ENCODE measurements at places on chromosomes 6 and 20. TPM values are rescaled to one million over a fixed set of nuclear protein-coding genes. Genes with fewer than 3 reads are reported as not detected.

DNA sequence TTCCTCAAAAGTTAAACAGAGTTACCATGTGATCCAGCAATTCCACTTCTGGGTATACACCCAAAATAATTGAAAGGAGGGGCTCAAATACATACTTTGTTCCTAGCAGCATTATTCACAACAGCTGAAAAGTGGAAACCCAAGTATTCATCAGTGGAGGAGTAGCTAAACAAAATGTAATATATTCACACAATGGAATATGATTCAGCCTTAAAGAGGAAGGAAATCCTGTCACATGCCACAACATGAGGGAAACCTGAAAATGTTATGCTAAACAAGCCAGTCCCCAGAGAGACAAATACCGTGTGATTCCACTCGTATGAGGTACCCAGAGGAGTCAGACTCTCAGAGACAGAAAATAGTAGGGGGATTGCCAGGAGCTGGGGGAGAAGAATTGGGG, 44.5 kb downstream of the PXDC1 start:
- DNase-seq, result no peak

DNA sequence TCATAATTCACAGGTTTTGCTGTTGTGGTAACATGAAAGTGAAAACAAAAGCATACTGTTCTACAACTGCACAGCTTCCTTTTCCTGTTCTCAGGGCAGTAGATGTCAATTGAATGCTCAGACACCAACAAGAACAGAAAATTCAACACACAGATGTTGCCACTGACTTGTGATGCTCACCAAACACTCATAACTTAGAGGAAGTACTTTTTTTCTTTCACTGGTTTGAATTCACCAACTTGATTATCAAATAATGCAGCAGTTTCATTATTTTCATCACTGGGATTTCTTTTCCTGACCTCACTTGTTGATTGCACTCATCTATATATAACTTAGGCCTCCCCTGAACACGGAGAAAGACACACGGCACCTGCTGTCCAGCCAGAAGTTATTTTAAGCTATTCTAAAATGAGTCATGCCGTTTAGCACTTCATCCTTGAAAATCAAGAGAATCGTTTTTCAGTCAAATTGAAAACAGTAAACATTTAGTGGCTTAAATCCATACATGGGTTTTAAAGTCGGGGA, 949 bp downstream of the TXLNB start:
- peak; percentile 19 for DNase-seq

DNA sequence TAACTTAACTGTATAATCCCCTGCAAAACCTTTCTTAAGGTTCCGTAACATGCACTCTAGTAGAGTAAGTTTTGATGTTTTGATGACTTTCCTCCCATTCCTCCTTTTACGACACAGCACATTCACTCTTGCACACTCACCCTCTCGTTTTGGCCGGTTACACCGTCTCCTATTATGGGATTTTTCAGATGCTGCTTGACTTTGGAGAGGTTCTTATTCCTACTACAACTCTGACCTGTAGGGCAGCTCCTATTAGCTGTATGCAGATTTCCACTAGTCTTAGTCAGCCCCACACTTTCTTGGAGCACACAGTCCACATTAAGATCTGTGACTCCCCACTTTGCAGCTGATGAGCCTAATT, 223.7 kb upstream of the SYNCRIP start:
- DNase-seq, result no peak

- DNase-seq, result no peak
Observed at GRCh38 chr6:111800821-111801220, 72.4 kb downstream of the FYN start.

GRCh38 chr6:6663421-6664135, 75.1 kb downstream of the LY86 start:
- no peak for DNase-seq

DNA sequence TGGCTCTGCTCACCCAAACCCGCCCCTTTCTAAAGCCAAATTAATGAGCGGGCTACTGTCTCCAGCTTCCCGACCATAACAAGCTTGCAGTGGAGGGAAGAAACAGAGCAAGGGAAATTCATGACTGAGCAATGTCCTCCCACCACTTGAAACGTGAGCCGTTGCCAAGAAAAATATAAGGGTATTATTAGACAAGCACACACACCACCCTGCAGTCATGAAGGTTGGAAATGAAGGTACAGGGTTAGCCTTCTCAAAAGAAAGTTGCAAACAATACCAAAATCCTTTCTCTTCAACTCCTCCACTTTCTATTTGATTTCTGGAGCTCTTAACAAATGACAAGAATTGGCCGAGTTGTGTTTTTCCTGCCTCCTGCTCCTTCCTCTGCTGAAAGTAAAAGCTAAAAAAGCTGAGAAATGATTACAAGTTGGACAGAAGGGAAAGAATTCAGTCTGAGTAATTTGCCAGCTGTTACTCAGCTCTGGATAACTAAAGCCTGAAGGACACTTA, 151.1 kb upstream of the B3GAT2 start:
- no peak for DNase-seq

DNA sequence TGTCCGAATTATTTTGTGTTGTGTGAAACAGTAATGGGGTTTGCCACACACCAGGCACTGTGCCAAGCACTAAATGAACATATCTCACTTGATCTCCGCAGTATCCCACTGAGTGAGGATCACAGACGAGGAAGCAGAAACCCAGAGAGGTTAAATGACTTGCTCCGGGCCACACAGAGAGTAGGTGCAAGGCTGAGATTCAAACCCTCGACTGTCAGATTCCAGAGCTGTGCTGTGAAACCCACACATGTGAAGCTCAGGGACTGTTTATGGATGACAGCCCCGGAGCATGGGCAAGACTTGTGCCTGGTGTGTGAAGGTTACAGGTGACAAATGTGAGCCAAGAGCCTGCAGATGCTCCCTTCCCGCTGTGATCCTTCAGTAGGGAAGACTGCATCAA, 87.8 kb upstream of the SIRPA start:
- DNase-seq, result no peak

DNA sequence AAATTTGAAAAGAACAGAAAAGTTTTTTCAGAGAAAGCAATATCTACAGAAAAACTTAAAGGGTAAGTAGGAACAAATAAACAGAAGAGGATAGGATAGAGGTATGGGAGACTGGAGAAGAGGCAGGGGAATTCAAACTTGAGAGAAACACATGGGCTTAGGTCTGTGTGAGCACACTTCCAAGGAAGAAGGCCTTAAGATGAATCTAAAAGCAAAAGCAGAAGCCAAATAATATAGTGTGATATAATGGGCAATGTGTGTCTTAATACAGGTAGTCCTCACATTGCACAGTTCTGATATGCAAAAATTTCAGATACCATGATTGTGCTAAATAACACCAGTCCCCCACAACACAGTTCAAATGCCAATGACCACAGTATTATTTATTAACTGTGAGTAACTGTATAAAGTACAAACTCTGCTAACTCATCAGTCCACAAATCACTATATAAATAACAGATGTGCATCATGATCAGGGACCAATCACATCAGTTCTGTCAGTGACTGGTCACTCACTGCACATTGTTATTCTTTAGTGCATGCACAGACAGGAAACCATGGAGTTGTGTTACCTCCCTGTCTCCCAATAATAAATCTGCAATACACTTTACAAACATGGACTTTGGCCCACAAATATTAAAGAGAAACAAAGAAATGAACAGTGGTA, 18.6 kb downstream of the SNX14 start:
- DNase-seq, result no peak

- DNase-seq, result no peak
Observed at GRCh38 chr6:116395647-116396046, 24.9 kb downstream of the DSE start.

- DNase-seq, result no peak
Observed at GRCh38 chr6:64411226-64411625, 775.6 kb downstream of the PHF3 start.

DNA sequence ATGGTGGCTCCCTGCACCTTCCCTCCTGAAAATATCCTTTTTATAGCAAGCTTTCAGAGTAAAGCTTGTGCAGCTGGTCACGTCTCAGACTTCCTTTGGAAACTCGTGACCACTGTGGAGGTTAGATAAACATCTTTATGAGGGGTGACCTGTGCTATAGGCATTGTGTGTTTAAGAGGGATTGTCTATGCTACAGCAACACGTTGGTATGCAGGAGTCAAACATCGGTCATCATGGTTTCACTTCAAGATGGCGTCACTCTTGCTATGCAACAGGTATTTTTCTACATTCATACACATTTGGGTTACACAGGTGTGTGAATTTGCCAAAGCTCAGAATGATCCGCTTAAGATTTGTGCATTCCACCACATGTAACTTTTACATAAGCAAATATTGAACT, 14.6 kb upstream of the BLCAP start:
- DNase-seq, result no peak

- DNase-seq, result no peak
Observed at GRCh38 chr20:56831795-56832194, 202.7 kb downstream of the TFAP2C start.

Gene TNXB
- 205 TPM for total RNA-seq

Gene DDX43
- 1.2 TPM for total RNA-seq

Gene TNFRSF6B
- total RNA-seq, result 13.5 TPM

Gene GPR6
- total RNA-seq, result not detected

Gene GABRR2
- 1.1 TPM for total RNA-seq

Gene OXT
- total RNA-seq, result not detected

Gene MYMX
- total RNA-seq, result not detected

Gene DACT2
- total RNA-seq, result not detected
